ENCODE measurements at places on chromosomes 13 and 19.
A peak's percentile ranks its signal among the peaks of the same experiment; 100 is the strongest.

GRCh38 chr19:13089139-13089856 is 13.4 kb downstream of the LYL1 start:
- DNase-seq = peak; percentile 9

DNA sequence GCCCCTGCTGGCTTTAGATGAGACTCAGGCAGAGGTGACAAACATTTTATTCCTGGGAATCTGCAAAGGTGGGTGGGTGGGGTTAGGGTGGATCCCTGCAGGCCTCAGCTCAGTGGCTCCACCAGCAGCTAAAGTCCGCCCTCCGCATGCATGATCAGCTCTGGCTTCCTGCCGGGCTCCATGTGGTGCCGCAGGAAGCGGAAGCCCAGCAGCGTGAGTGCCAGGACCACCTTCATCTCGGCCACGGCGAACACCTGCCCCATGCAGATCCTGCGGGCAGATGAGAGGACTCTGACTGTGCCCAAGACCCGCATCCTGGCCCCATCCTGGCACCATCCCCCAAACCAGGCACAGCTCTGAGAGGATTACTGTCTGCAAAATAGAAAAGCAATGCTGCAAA is 26.3 kb downstream of the CYP4F2 start:
- DNase-seq = no peak

DNA sequence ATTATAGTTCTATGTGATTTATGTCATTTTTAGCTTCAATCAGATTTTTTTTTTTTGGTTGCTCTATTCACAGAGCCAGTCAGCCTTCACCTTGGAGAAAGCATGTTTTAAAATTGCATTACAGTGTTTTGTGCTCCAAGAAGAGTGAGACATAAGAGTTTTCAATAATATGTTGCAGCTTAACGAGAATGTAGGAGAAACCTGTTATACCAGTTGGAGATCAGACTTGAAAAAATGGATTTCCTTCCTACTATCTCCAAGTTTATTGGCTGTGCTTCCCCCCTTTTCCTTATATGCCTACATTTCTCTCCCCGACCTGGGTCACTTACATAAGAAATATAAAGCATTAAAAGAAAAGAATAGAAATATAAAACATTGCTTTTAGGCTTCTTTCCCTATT is 123.9 kb upstream of the ARGLU1 start:
- DNase-seq = no peak

GRCh38 chr13:39266426-39266825 is 228.2 kb downstream of the NHLRC3 start:
- DNase-seq = peak; percentile 7

- no peak for DNase-seq
Measured at GRCh38 chr19:41774515-41774980, 19.2 kb downstream of the CEACAM6 start.

- no peak for DNase-seq
Measured at GRCh38 chr19:1522061-1522460, 1.8 kb upstream of the PLK5 start.

DNA sequence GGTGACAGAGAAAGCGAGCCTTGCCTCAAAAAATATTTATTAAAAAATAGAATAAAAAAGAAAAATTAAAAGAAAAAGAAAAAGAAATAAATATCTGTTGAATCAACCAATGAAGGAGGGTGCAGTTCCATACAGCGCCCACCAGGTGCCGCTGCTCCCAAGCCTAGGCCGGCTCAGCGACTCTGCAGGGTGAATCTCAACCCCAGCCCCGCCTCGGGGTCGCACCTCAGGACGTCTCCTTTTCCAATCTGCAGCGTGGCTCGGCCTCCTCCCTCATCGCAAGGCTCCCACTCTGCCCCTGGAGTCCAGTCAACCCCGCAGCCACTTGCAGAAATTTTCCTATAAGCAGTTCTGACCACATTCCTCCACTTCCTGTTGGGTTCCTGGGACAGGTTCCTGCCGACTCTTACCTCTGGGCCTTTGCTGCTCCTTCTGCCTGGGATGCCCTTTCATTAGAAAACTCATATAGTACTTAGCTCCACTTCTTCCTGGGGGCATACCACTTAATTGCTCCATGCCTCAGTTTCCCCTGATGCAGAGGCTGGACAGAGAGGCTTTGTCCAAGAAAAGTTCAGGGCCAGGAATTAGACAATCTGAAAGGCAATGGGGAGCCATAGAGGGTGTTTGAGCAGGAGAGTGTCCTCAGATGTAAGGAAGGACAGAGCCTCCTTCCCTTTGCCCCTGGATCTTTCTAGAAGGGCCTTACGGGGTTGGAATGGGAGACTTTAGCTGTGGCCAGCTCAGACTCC is 24.3 kb downstream of the NFILZ start:
- DNase-seq = no peak

DNA sequence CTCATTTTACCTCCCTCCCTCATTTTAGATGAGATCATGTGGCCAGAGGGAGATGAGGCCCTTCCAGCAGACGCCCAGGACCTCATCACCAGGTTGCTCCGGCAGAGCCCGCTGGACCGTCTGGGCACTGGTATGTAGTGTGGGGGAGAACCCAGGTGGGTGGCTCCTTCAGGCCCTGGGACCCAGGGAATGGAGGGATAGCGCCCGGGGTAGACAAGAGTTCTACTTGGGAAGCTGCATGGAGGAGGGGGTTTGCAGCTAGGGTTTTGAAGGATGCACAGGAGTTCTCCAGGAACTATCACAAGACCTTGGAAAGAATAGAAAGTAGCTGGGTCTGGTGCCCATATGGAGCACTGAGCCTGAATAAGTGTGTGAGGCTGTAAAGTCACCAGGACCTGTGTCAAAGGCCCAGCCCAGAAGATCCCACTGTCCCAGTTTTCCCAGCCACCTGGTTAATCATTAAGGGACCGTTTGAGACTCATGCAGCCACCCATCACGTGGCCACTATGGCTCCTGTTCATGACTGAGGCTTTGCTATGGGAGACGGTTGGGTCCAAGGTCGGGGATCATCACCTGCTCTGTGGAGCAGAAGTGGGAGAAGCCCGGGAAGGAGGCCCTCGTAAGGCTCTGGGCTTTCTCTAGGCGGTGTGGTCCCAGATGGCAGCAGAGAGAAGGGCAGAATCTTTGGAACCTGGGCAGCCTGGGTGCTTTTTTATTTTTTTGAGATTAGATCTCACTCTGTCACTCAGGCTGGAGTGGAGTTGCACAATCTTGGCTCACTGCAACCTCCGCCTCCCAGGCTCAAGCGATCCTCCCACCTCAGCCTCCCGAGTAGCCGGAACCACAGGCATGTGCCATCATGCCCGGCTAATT is 17.0 kb upstream of the PIK3R2 start:
- DNase-seq = peak; percentile 21

Data from NCI-H226 (cell line).